ENCODE measurements at places on chromosomes 7 and 10.
A peak's percentile ranks its signal among the peaks of the same experiment; 100 is the strongest.

DNA sequence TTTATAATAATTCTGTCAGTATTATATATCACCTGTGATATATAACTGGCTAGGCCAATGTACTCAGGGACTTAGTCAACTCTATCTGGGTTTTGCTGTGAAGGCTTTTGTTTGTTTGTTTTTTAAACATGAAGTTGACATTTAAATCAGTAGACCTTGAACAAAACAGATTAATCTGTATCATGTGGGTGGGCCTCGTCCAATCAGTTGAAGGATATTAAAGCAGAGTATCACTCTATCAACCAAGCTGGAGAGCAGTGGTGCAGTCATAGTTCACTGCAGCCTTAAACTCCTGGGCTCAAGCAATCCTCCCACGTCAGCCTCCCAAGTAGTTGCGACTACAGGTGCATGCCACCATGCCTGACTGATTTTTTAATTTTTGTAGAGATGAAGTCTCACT, 870.2 kb downstream of the TYW1 start:
- DNase-seq, result no peak

DNA sequence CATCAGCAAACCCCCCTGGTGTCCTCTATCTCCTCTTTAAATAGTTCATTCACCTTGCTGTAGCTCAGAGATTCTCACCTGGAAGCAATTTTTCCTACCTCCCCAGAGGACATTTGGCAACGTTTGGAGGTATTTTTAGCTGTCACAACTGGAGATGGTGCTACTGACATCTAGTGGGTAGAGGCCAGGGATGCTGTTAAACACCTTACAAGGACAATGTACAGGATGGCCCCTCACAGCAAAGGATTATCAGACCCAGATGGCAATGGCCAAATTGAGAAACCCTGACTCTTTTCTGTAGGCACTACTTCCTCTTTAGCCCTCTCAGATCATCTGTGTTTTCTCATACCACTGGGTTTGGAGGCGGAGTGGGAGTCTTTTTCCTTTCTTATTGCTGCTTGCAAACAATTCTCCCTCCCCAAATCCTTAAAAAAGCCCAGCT, 13.2 kb upstream of the TRA2A start:
- DNase-seq, result peak; percentile 37

DNA sequence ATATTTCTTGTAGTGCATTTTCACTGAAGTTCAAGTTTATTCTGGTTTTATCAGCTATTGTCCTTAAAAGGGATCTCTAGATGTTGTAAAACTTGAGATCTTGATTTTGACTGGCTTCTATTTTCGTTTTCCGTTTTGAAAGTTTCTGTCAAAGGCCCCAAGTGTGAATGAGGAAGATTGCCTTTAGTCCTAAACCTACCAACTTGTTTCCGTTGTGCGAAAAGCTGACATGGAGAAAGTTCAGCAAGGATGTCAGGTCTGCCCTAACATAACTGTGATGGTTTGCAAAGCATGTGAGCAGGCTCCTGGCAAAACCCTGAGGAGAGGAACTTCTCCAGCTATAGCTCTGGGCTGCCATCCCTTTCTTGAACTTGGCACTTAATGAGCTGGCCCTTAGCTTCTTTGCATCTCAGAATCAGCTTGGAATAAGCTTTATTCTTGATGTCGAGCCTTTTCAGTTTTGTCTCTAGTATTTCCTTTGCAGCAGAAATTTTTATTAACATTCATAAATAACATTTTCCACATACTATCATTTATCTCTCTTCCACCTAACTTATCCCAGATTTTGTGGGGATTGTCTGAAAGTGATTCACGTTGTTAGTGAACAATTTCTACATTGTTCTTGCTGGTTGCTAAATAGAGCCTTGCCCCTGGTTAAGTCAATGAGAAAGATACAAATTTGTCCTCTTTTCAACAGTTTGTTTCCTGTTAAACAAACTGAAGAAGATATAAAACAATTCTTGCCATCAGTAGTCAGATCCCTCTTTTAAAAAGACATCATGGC, 559.4 kb downstream of the SUGCT start:
- peak; percentile 56 for DNase-seq

- DNase-seq, result no peak
Measured at GRCh38 chr7:142177869-142178268, 66.4 kb downstream of the MGAM2 start.

GRCh38 chr7:14806891-14807290, 95.7 kb downstream of the DGKB start:
- peak; percentile 34 for DNase-seq

GRCh38 chr7:131231381-131232220, 96.1 kb upstream of the MKLN1 start:
- DNase-seq, result peak; percentile 71
